ENCODE measurements at places on chromosomes 1 and 21. TPM values are rescaled to one million over a fixed set of nuclear protein-coding genes. Genes with fewer than 3 reads are reported as not detected.

DNA sequence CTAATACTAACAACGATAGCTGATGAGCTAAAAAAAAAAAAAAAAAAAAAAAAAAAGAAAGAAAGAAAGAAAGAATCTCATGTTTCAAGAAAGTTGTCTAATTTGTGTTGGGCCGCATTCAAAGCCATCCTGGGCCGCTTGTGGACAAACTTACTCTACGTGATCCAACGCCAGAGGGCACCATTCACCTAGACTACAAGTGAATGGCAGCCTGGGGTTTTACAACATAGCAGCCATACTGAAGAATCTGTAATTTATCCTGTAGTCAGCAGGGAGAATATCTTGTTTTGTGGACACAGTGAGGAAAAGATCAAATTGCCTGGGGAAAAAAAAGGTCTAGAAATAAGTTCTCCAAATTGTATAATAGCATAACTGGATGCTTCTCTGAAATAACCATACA is 47.0 kb downstream of the CYP2J2 start:
- no peaks in the 10 kb centered on the region for H3K27me3 ChIP-seq
- no peak overlapping the region for H3K27ac ChIP-seq
- no peak overlapping the region for H3K4me3 ChIP-seq
- peaks cover 9% of the 10 kb centered on the region for H3K36me3 ChIP-seq
- no peak for DNase-seq
- H3K4me1 ChIP-seq = no peaks in the 10 kb centered on the region

DNA sequence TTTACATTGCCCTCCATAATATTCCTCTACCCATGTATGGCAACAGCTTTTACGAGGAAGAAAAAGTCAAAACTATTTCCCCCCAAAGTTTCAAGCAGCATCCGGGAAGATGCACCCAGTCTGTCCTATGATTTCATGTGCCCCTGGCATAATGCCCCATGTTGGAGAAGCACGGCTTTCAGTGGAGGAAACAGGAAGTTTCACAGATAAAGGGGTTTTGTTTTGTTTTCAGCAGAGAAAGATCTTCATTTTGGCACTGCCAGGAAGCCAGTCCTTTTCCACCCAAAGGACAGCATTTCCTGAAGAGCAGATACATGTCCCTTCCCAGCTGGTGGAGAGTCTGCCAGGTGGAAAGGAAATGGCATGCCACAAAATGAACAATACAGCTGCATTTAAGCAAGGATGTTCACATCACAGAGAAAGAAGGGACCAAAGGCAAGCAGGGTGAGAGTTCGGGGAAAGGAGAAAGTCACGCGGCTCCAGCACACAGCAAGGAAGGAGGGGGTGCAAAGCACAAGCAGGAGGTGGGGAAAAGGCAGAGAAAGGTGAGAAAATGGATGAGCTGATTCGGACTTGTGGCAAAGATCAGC is 95.3 kb upstream of the HIVEP3 start:
- no peak overlapping the region for H3K27ac ChIP-seq
- peaks cover 7% of the 10 kb centered on the region for H3K27me3 ChIP-seq
- no peak overlapping the region for H3K4me3 ChIP-seq
- no peaks in the 10 kb centered on the region for H3K36me3 ChIP-seq
- DNase-seq = no peak
- peaks cover 6% of the 10 kb centered on the region for H3K4me1 ChIP-seq

The PRRX1 gene
- total RNA-seq = not detected

The DCST2 gene
- total RNA-seq = 1.0 TPM
